Uterus (tissue), 4 donors: ENCODE measurements at places on chromosomes 1 and 21.

DNA sequence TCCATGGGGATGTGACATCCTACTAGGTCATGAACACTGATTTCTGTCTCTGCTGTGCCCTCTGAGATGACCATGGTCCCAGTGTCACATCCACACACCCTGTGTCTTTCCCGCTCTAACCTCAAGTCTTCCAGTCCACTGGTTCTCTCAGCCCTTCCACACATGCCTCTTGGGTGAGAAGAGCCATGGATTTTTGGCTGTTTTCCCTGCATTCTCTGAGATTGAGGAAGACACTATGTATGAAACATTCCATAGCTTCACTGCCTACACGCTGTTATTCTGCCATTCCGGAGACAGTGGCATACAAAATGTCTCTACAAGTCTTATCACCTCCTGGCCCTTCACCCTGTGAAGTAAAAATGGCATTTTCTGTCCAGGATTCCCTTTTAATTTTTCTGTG, 247.3 kb downstream of the BACH1 start:
- no peak for DNase-seq

DNA sequence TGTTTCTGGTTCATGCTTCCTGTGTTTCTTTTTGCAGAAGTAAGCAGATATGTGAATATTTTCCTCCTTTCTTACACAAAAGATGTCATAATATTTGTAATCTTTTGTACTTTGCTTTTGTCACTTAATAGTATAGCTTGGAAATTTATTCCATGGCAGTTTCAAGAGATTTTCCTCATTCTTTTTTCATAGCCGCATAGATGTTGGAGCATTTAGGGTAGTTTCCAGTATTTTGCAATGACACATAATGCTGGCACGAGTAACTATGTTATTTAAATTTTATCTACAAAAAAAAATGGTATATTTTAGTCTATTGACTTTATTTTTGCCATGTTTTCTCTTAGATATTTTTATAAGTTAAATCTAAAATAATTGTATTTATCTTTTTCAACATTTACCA, 40.7 kb downstream of the AGO3 start:
- no peak for DNase-seq

- DNase-seq: peak; percentile 78
Measured at GRCh38 chr1:39204441-39205081, at the start of gene MACF1. Gene MACF1, plus strand, starts transcription at chr1:39204695. Its CDS starts 328 bp downstream, at chr1:39205023.

GRCh38 chr1:21961799-21962198, 15.0 kb upstream of the CELA3B start:
- no peak for DNase-seq

DNA sequence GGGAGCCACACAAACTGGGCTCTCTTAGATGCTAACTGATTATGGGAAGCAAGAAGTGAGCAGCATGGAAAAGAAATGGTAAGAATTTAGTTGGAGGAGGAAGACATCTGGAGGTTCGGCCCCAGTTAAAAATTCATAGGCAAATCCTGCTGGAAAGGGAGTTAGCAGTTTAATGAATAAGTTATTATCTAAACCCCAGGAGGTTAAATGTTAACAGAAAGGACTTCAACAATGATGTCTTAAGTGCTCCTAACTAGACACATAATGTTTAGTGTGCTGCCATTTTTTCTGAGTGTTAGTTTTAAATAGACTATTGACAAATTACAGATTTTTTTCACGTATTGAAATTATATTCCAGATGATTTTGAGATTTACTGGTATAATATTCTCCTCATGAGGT, 1265.3 kb upstream of the ADGRL2 start:
- DNase-seq: no peak

GRCh38 chr1:56901716-56902115, 47.1 kb downstream of the C8A start:
- no peak for DNase-seq

GRCh38 chr1:218656301-218657037, 311.3 kb downstream of the TGFB2 start:
- DNase-seq: no peak

DNA sequence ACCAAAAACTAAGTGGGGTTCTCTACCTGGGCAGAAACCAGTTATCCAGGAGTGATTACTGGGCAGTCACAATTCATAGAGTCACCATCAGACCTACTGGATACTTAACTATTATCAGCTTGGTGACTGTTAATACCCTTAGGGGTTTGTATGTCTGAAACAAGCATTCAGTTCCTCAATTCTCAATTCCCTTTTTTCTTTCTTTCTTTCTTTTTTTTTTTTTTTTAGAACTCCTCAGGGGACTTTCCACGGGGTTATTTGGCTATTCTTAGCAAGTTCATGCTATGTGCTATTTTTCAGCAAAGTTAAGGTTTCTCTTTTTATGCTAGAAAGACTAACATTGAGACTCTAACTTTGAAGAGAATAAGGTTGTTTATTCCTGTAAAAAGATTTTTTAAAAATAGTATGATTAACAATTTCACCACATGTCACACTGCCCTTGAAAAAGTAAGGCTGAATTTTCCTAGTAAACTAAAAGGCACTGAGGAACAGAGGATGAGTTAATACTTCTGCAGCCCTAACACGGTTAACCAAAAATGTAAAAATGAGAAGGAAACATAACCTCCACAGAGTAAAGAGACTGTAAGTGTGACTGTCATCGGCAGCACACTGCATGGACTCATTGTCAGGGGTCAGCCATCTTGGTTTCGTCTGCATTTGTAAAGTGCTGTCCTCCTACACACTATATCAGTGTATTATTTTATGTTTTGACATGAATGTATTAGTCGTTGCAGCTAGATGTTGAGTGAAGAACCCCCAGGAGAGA, 310.2 kb downstream of the NTNG1 start:
- no peak for DNase-seq

DNA sequence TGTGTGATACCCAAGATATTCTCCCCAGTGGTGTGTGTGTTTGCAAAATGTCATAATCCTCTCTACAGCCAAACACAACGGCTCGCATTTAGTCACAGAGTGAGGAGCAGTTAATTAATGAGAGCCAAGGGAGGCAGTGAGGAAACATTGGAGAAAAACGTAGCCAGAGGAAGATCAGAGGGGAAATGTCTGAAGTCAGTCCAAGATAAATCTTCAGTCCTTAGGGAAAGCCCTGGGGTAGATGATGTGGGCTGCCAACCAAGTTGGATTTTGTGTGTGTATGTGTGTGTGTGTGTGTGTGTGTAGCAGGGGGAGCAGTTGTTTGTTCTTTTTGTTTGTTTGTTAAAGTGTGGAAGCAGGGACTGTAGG, 201.0 kb upstream of the PTBP2 start:
- DNase-seq: peak; percentile 39

DNA sequence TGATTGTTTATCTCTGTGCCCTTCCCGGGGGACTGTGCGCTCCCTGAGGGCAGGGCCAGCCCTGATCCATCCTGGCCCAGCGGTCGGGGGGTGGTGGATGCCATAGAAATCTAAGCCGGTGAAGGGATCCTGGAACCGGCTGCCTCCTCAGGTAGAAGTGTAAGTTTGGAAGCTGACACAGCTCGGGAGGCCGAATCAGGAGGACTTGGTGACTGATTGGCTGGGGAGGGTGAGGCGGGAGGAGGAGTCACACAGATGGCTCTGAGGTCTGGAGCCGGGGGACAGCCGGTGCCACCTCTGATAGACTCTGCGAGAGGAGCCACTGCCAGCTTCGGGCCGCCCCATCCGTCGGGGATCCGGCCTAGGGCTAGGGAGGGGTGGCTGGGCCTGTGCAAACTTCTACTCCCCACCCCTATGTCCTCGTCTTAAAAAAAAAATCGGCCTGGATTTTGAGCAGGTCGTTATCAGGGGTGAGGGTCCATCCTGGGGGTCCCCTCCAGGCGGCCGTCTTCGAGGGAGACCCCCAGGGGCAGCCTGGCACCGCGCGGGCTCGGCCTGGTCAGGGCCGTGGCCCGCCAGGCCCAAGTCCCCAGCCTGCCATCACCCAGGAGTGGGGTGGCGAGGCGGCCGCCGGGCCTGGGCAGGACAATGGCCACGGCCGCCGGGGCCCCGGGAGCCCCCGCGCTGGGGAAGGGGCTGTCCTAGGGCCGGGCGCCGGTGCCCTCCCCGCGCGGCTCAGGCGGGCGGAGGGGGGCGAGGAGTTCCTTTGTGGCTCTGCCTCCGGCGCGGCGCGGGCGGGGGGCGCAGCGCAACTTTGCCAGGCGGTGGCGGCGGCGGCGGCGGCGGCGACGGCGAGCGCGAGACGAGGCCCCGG, 708 bp upstream of the ZNF362 start:
- DNase-seq: peak; percentile 54

GRCh38 chr1:158579733-158580132, at the start of gene OR10X1:
Gene OR10X1, minus strand, starts transcription at chr1:158579899. Its CDS starts 0 bp downstream, at chr1:158579899.
- no peak for DNase-seq

DNA sequence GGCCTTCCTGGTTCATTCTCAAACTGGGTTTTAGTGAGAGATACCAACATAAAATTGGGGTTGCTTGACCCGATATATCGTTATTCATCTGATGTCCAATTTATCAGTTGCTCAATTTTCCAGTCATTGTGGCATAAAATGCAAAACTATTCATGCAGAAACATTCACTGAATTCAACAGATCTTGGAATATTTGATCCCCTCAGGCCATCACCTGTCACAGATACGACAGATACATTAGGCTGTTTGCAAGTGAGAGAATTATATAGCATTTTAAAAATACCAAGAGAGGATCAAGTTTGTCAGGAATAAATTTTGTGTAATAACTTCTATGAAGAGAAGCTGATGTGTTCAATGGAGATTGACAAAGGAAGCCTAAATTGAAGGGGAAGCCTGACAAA, 67.1 kb downstream of the MAP10 start:
- no peak for DNase-seq

GRCh38 chr1:208243527-208243966, 637 bp downstream of the PLXNA2 start:
- DNase-seq: no peak

DNA sequence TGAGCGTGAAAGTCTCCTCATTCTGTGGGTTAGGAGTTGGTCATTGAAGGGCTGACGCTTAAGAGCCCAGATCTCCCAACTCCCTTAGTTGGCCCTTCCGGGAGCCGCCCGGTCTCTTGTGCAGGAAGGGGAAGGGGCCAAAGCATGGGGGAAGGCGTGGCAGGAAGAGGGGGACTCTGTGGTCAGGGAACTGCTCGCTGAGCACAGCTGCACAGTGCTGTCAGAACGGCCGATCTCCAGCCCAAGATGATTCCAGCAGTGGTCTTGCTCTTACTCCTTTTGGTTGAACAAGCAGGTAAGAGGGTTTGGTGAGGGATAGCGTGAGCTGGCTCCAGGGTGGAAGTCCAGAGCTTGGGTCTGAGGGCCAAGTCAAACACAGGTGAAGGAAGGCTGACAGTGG, at the start of gene FCER1G:
Gene FCER1G, plus strand, starts transcription at position 220 of the 400 bp plus-strand sequence. Its CDS starts 27 bp downstream, at position 247.
- DNase-seq: no peak

DNA sequence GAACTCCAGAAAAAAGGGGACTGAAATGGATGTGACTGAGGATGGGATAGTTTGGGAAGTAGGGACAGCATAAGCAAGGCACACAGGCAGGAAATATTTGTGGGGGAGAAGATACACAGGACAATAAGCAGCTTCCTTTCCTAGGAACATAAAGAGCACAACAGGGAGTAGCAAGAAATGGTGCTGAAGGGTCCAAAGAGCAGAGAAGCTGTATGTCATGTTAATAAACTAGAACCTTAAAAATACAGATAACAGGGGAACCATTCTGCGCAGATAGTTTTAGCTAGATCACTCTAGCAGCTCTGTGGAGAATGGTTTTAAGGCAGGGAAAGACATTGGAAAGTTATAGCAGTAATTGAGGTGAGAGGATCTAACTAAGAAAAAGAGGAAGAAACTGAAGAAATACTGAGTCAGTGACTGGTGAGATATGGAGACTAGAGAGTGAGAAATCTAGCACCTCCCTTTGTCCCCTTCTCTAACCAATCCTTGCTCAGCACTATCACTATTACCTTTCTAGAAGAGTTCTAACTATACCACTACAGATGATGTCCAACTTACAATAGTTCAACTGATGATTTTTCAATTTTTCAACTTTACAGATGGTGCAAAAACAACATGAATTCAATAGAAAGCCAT, 95.0 kb downstream of the CDC42BPA start:
- DNase-seq: no peak

DNA sequence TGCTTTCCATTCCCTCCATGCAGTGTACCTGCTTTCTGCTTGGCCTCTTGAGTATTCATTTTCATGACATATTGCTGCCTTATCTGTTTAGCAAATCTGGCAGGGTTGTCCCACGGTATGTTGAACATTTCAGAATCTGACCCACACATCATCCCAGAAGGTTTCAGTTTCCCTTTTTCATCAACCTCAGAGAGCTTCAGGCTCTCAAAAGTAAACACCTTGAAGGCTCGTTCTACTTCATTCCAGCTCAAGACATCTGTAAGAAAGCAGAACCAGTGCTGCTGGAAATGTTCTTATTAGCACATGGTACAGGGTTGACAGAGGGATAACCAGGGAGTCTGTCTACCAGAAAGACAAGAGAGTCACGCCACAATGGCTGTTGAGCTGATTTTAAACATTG, 103.6 kb downstream of the SPAG17 start:
- no peak for DNase-seq

DNA sequence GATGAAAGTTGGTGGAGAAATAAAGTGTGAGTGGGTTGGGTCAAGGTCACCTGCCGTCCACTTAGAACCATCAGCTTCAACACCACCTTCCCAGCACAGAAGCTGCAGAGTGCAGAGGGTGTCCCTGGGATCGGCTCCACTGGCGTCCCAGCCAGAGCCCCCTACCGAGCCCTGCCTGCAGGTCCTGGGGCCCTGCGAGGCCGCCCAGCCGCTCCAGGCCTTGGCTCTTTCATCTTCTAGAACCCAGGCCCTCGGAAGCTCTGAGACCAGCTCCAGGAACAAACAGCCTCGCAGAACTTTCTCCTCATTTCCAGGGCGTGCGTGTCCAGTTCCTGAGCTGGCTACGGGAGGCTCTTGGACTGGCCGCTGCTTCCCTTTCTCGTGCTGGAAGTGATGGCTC, 166.0 kb downstream of the PRDM16 start:
- no peak for DNase-seq

DNA sequence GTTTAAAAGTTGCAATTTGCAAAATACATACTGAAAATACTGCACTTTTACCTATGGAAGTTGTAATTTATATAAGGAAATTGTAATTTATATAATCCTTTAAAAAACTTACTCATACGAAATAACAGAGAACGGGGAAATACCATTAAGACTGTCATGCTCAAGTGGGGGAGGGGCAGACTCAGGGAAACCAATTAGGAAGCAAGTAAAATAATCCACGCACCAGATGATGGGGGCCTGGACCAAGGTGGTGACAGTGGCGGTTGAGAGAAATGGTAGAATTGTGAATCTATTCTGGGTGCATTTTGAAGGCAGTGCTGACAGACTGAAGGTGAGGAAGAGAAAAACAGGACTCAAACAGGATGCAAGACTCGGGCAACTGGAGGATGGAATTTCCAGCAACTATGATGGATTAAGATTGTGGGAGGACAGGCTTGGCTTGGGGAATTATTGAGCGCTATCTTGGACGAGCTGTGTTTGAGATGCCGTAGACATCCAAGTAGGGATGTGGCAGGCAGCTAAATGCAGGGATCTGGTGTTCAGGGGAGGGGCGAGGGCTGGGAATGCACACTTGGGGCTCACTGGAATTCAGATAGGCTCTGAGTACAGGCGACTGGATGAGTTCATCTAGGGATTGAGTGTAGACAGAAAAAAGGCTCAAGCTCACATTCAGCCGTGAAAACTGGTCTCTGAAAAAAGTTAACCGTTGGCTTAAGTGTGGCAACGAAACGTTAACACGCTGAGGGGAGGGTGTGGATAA, 977 bp downstream of the LCA5L start:
- peak; percentile 23 for DNase-seq
